CD4-positive, alpha-beta T cell treated with Interleukin-6 at 100 ng/mL for 8 hours (primary cell): ENCODE measurements at places on chromosomes 1 and 21.

DNA sequence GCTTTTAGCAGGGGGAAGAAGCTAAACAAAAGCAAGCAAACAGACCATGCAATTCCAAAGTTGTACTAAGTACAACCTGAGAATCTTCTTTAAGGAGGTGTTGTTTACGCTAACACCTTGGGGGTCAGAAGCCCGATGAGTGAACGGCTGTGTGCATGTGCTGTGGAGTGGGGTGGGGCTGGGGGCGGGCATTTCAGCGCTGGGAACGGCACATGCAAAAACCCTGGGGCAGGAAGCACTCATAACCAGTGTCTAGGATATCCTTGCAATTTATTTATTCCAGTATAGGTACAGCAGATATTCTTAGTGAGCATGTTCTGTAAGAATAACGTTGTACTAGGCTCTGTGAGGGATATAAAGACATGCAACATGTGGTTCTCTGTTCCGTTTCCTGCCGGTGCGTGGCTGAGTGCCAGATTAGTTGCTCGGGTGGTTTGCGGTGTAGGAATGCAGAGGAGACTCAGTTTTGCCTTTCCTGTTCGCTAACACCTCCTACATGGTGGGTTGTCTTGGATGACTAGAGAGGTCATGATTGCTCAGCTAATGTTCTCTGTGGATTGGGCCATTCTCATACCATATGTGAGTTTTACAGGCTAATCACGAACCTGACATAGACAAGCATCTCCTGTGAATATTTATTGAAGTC is 3.7 kb downstream of the FASLG start:
- DNase-seq: peak; percentile 85

GRCh38 chr21:45741691-45742090 is 98.2 kb downstream of the PCBP3 start:
- no peak for DNase-seq

GRCh38 chr1:7574121-7575040 is 196.7 kb upstream of the VAMP3 start:
- DNase-seq: no peak

DNA sequence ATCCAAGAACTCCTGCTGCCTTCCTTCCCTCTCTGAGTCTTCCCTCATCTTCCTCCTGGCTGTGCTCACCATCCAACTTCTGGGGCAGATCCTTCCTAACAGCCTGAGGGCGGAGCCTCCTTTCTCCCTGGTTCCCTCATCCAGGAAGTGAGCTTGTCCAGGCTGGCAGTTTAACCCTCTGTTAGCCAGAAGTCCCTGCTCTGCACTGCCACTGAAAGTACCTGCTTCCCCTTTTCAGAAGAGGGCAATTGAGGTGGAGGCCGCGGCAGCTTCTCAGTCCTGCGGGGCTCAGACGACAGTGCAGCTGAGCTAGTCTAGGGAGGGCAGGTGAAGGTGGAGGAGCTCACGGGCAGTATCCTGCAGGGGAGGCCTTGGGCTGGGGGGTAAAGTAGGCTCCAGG is 149.1 kb downstream of the FCRL5 start:
- no peak for DNase-seq
